ENCODE measurements at places on chromosomes 7 and 10. TPM values are rescaled to one million over a fixed set of nuclear protein-coding genes. Genes with fewer than 3 reads are reported as not detected.

Gene PRSS58
- not detected for total RNA-seq

DNA sequence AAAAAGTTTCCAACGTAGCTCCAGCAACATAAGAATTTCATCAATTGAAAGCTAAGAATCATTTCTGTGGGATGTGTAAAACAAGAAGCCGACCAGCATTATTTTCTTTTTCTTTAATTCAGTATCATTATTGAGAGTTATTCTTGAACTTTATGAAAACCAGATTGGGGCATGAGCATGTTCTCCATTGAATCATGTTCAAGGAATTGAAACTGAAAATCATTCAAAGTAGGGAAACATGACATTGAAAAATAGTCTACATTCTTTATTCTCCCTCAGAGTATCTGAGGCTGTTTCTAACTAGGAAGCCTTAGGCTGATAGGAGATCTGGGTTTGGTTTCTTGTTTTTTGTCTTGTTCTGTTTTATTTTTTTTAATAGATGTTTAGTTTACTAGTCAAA lies 253.7 kb downstream of the DYNC1I1 start:
- DNase-seq: no peak

DNA sequence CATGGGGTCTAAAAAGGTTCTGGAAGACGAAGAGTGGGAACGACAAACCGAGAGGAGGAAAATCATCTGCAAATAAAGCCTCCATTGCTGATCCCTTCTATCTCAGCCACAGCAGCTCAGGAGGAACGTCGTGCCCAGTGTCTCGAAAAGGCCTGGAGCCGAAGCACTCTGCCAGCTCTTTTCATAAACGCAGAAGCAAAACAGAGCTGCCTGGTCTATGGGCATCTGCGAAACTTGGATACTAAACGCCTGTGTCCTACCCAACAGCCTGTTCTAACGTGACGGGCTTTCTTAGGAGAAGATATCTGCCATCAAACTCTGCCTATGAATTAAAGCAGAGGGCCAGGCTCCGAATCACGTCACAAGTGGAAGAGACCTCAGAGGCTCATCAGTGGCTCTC lies 68.7 kb downstream of the GNA12 start:
- peak; percentile 46 for DNase-seq

GRCh38 chr10:72034040-72034499 lies 54.3 kb downstream of the SPOCK2 start:
- DNase-seq: no peak

DNA sequence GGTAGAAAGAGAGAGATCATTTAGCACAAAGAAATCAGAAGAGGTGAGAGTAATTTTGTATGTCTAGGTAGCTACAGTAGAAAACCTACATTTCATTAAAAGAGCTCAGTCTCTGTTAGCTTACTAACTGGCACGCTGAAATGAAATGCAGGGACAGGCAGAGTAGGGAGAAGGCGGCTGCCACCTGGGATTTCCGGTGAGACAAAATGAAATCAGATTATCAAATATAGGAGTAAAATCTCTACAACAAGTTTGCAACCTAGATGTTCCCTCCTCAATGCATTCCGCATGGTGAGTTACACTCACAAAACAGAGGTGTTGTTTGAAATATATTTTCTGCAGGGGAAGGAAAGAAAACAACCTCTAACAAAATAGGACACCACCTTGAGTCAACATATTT lies 55.9 kb downstream of the VOPP1 start:
- no peak for DNase-seq

All from stomach (tissue), 19 donors.